ENCODE measurements at places on chromosomes 7 and 10. TPM values are rescaled to one million over a fixed set of nuclear protein-coding genes. Genes with fewer than 3 reads are reported as not detected.

- DNase-seq: no peak
These were observed 59.6 kb downstream of the RELN start for GRCh38 chr7:103929901-103930311.

DNA sequence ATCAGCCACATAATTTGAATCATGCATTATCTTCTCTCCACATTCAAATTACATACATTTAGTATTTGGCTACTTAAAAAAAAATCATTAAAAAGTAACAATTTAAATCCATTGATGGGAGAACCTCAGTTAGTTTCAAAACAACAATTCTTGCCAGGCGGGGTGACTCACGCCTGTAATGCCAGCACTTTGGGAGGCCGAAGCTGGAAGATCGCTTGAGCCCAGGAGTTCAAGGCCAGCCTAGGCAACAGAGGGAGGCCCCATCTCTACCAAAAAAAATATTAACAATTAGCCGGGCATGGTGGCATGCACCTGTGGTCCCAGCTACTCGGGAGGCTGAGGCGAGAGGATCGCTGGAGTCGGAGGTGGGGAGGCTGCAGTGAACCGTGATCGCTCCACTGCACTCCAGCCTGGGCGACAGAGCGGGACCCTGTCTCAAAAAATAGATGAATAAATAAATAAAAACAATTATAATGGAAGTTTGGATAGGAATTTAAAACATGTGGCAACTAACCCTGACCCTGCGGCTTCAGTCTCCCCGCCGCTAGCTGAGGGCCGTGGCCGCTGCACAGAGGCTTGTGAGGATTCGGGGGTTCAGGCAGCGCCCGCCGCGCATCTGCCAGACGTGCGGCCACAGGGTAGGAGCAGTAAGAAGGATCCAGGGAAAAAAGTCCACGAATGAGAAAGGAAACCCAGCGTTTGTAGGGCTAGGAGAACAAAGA lies 1.1 kb upstream of the CSGALNACT2 start:
- peak; percentile 77 for DNase-seq

Gene STEAP2
- total RNA-seq: 1.2 TPM

DNA sequence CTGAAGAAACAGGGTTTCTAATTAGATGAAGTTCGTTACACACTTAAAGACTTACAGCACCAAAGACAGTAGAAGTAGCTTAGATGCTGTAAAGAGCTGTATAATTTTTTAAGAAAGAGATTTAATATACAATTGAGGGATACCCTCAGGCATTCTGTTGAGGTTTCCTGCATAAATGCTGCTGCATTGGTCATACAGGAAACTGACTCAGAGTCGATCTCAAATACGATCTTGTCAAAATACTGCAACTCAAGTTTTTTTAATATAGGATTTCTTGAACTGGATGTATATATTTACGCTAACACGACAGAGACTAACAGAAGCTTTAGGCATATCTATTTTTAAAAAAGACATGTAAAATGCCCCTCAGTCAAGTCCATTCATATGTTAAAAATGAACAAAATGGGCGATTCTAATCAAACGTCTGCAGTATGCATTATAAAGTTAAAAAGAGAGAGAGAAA lies 2.4 kb upstream of the ARID5B start:
- no peak for DNase-seq

GRCh38 chr7:99898836-99899235 lies 20.5 kb downstream of the TRIM4 start:
- DNase-seq: no peak

Gene TAS2R4
- not detected for total RNA-seq

DNA sequence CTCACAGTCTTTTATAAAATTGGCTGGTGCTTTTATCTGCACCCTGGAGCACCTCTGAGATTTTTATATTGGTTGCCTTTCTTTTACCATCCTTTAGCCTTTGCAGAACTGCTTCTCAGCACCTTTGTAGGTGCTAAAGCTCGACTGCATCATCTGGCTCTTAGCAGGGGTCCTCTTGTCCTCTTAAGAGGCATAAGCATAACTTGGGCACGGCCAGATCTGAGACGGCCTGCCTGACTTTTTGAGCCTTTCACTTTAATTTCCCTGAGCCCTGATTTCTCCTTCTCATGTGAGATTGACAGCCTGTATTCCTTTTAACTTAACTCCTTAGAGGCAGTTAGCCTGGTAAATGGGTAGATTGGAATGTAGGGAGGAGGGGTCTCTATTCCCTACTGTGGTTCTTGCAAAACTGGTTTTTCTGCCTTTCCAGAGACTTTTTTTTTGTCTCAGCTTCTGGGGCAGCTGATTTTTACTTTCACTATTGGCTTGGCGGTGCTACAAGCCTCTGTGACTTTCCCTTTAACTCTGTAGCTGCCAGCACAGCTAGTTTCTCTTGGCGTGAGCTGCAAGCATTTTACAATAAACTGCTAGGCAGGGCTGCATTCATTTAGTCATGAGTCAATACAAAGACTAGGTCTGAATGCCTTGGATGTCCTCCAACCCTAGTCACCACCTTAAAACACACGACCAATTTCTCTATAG lies 24.0 kb downstream of the ZPBP start:
- peak; percentile 80 for DNase-seq
